ENCODE measurements at places on chromosomes 2 and 18.
A peak's percentile ranks its signal among the peaks of the same experiment; 100 is the strongest.

DNA sequence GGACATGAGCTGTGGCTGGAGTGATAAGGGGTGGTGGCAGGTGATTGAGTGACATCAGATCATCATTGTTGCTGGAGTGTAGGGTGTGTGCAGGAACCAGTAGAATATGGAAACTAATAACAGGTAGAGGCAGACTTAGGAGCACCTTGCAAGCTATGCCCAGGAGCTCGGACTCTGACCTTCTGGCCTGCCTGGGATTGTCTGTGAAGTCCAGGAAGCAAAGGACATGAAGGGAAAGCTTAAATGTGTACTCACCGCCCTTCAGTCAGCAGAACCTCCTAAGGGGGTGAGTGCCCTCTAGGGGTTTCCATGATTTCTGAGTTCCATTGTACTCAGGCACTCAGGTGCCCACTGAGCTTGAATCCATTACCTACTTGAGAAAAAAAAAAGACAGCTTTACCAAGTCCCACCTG is 104.2 kb downstream of the CRIM1 start:
- peak; percentile 69 for DNase-seq

DNA sequence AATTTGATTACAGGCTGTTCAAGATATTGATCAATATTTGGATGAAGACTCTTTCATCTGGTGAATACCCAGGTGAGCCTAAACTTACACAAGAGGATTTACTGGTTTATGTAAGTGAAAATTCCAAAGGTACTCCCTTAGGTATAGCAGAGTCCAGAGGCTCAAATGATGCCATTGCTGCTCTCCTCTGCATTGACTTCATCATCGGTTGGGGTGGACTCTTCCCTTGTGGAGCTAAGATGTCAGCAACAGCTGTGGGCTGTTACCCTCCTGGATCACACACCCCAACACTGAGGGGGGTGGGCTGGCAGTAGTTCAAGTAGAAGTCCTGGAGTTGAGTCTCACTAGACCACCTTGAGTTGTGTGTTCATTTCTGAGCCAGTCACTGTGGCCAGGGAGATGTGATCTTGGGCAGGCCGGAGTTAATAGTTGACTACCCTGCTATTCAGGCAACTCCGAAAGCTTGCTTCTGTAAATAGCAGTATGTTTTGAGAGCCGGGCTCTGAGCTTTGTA is 236.9 kb downstream of the PTPRM start:
- no peak for DNase-seq

DNA sequence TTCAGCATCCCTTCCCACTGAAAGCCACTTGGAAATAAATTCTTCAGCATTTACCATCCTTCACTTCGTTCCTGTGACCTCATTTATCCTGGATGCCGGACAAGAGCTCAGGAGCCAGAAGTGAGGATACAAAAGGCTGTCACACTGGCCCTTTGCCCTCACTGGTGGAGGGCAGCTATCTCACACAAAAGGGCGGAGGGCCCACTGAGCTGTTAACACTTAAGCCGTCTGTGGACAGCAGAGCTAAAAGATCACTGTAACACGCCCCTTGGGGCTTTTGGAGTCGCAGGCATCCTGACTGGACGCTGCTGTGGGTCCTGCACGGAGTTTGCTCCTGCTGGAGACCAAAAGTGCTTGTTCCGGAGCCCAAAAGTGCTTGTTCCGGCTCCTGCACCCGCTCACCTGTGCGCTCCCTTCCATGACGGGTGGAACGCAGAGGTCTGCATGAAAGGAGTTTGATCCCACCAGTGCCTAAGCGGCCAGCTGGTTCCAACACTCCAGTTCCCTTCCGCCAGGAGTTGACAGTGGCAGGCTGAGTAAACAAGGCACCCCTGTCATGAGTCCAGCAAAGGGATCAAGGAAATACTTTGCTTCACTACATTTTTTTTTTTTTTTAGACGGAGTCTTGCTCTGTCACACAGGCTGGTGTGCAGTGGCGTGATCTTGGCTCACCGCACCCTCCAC is 572.0 kb upstream of the LINC00305 start:
- DNase-seq, result peak; percentile 78

- no peak for DNase-seq
These were observed 112.3 kb downstream of the GALNT1 start for GRCh38 chr18:35693829-35694228.

Data from neural progenitor cell (in vitro differentiated cells).